COR-L47 (cell line): ENCODE measurements at places on chromosomes 16 and 17.

DNA sequence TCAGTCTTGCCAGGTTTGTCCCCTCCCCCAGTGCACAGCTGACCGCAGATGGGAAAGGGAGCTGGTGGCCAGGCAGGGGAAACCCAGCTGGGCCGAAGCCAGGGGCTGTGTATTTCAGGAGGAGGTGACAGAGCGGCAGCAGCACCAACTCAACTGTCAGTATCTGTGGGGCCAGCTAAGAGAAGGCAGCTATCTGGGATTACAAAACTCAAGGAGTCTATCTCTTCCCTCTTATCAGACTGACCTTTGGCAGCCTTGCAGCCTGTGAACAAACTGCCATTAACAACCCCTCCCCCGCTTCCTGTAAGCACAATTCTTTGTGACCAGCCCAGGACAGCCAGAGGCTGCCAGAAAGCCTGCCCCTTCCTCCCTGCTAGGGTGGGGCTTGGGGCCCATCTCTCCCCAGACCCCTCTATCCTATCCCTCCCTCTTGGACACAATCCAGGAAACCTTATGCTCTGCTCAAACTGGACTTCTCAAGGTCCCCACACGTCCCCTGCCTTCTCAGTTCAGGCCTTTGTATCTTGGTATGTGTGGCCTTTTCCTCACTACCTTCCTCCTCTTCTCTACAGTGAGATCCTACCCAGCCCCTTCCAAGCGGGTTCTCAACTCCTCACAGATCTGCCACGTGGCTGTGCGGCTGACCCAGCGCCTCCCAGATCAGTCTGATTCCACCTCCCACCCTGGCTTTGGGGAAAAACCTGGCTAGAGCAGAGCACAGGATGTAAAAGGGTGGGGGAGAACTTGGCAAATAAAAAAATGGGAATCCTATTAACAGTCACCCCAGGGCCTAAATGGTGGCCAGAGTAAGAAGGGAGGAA is 10.5 kb downstream of the ST3GAL2 start:
- peak; percentile 4 for DNase-seq

DNA sequence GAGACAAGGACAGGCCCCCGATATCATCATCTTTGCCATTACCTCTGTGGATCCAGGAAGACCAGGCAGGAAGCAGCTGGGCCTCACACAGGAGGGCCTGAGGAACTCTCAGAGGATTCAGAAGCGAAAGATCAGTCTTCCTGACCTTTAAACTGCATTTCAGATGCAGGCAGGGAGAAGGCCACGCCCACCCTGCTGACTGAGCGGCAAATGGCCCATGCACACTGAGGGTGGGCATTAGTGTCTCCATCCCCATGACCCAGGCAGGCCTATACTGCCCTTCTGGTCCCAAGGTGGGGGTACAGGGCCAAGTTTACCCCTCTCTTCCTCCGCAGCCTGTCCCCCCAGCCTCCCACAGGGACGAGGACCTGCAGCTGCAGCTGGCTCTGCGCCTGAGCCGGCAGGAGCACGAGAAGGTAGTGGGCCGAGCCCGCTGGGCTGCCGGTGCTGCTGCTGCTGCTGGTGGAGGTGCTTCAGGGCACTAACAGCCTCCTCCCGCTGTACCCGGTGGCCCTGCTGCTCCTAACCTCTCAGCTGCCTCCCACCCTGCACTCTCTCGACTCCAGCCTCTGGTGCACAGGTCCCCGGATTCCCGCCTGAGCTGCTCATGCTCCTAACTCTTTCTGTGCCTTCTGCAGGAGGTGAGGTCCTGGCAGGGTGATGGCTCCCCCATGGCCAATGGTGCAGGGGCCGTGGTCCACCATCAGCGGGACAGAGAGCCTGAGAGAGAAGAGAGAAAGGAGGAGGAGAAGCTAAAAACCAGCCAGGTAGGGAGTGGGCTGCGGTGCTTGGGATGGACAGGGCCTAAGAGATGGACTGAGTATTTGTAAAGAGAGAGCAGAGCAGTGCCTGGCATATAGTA is 6.2 kb downstream of the EPN3 start:
- no peak for DNase-seq

- peak; percentile 11 for DNase-seq
Measured at GRCh38 chr17:42980766-42981397, 517 bp downstream of the RUNDC1 start.

- DNase-seq, result no peak
Measured at GRCh38 chr17:65228287-65228686, 91.1 kb downstream of the RGS9 start.

GRCh38 chr17:13919818-13920217 is 149.5 kb upstream of the COX10 start:
- no peak for DNase-seq

DNA sequence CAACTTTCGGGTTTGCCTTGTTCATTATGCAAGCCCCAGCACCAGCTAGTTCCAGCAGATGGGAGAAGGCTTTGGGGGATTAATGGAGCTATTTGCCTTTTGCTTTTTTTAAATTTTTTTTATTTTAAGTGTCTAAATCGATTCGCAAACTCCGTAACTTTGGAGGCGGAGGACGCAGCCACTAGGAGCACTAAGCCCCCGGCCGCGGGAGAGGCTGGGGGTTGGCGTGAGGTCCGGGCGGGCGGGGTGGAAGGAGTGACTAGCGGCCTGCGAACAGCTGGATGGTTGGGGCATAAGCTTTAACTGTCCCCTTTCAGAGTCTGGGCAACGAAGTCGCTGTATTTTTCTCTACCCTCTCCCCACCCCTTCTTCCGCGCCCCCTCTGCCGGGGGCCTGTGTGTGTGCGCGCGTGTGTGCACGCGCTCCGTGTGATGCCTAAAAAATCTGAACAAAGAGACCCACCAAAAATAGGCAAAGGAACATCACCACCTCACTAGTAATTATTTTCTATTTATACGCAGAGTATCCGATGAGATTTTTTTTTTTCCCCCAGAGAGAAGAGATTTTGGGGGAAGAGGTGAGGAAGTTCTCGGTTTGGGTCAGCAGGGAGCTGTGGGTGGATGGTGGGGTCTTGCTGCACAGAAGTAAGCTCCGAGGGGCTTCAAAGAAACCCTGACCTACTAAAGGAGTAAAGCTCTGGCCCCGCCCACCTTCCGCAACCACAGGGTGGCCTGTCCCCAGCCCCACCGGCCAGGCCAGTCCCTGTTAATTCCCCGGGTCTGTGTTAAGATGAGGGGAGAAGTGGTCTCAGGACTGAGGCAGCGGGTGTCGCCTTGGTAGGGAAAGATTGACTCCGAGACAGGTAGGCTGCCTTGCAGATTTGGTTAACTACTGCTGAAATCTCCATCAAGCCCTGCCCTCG is 2.3 kb downstream of the SHISA9 start:
- no peak for DNase-seq

GRCh38 chr17:82375359-82376041 is 3.9 kb downstream of the UTS2R start:
- no peak for DNase-seq

DNA sequence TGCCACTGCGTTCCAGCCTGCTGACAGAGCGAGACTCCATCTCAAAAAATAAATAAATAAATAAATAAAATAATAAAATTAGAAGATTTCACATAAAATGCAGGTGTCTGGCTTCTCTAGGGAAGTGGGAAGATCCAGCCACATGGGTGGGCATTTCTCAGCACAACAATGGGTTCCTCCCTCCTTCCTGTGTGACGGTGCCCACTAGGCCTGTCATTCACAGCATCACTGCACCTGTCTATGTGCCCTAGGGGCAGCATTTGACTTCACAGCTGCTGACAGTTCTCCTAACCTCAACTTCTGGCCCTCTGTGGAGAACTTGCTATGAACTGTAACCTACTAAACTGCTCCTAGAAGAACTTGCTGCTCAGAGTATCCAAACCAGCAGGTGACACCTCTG is 3.0 kb downstream of the ABHD15 start:
- DNase-seq, result no peak

- no peak for DNase-seq
Measured at GRCh38 chr16:21645261-21645721, 7.1 kb downstream of the IGSF6 start.
